M059J (cell line): ENCODE measurements at places on chromosomes 12 and 14. TPM values are rescaled to one million over a fixed set of nuclear protein-coding genes. Genes with fewer than 3 reads are reported as not detected.

DNA sequence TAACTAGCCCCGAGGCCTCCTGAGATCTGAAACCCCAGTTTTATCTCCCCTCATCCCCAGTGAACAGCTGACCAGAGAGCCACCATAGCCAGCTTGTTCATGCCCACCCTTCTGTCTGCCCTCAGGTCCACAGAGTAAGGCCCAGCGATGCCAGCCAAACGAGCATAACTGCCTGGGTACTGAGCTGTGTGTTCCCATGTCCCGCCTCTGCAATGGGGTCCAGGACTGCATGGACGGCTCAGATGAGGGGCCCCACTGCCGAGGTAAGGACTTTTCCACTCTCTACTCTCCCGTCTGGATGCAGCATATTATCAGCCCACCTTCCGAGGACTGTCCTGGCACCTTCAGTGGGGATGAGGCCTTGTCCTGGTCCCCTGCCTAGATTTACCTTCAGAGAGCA lies 6.2 kb downstream of the LRP1-AS start:
- no peak for DNase-seq

DNA sequence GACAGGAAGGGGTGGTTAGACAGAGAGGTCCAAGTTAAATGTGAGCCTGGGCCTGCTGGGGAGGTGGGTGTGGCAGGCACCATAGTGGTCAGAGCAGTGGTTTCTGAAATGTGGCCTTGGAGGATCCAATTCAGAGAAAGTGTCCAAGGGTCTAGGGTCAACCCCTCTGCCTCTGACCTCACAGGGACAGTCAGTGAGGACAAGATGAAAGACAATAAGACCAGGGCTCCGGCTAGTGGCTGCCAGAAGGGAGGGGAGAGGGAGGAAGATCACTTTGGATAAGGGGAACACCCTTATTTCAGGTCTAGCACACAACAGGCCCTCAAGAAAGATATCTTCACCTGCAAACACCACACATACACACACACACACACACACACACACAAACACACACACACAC lies 335.1 kb downstream of the MED13L start:
- no peak for DNase-seq

DNA sequence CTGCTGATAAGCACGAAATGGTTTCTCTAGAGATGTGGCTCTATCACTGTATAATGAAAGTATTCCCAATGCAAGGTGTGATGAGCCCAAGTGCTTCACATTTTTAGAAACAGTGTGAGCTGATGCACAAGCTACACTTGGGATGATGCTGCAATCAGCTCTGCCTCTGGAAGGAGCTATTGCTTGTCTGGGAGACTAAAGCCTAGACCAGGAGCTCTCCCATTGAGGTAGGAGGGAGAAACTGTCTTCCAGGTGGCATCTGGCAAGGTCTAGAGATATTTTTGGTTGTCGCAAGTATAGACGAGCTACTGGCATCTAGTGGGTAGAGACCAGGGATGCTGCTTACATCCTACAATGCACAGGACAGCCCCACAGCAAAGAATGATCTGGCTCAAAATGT lies 42.0 kb downstream of the HECTD4 start:
- no peak for DNase-seq

DNA sequence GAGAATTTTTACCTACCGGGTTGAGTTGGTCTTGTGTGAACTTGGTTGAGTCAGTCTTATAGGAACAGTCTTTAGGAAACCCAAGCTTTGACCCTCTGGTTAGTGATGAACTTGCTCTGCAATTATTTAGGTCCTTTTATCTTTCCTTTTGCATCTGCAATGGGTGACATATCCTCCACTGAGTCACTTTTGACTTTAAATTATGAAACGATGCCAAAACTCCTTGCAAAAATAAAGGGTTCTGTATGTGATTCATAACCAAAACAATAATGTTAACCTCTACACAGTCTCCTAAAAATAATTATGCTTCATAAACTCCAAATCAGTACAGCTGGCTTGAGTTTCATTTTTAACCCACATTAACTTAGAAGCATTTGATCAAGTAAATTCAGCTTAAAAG lies 979.4 kb downstream of the GALC start:
- no peak for DNase-seq

- no peak for DNase-seq
Measured at GRCh38 chr12:25322351-25322750, 71.6 kb upstream of the KRAS start.

GRCh38 chr14:77870646-77871045 lies 70.7 kb downstream of the ADCK1 start:
- no peak for DNase-seq

DNA sequence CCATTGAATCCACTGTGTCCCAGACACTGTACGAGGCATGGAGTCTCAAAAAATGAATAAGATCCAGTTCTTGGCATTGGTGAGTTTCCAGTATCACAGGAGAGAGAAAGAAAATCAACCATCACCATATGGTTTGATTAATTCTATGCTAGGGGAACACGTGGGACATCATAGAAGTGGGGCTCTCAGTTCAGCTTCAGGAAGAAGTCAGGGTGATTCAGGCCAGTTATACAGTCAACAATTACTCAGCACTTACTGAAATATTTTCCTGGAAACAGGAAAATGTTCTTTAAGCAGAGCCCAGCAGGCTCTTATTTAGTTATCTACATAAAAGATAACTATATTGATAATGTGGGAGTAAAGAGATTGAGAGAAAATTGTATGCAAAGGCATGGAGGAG lies 407.2 kb downstream of the NOVA1 start:
- no peak for DNase-seq

DNA sequence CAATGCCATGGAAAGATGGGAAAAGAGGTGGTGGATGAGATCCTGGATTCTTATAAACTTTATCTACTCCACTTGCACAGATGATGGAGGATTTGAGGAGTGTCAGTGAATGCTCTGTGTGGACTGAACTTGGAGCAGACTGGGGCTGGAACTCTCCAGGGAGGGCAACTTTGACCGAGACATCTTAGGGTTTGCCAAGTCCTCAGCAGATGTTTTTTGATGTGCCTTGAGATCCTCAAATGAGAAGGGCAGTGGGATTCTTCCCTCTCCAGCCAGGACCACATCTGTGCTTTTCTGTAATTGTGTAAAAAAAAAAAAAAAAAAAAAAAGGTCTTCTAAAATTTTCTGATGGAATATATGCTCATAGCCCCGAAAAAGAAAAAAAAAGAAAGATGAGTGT lies 23.0 kb upstream of the MYL2 start:
- no peak for DNase-seq

DNA sequence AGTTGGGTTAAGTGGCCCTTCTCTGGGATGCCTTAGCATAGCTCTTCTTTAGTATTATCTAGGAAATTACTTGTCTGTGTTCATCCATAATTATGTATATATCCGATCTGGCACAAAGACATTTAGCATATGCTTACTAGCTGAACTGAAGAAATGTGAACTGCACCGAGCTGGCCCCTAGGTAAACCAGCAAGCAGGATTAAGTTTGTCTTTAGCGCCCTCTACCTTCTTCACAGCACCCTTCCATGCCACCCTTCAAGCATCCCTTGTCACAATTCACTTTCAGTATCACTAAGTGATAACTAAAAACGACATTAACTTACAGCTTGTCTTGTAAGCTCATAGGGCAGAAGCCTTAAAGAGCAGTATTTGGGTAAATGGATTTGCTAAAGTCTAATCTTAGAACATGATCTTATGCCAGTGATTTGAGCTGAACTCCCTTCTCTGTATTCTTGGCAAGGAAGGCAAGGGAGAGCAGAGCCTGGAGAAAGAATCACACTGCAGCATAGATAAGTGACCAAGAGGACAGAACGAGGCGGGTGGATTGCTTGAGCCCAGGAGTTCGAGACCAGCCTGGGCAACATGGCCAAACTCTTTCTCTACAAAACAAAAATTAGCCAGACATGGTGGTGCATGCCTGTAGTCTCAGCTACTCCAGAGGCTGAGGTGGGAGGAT lies 2.6 kb upstream of the HAL start:
- peak; percentile 57 for DNase-seq

DNA sequence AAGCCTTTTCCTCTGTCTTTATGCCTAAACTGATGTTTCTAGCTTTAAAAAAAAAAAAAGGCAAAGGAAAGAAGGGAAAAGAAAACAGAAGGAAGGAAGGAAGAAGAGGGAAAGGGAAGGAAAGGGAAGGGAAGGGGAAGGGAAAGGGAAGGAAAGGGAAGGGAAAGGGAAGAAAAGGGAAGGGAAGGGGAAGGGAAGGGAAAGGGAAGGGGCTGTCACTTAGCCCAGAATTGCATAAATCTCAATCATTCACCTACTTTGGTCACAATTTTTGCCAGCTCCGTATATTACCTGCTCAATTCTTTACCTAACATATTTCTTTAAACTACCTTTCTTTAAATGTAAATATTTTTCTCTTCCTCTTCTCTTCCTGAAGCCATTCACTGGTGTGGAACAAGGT lies 26.8 kb downstream of the CIT start:
- DNase-seq: no peak

GRCh38 chr12:18629916-18630315 lies 107.9 kb downstream of the PLCZ1 start:
- DNase-seq: peak; percentile 28

GRCh38 chr12:130083002-130083401 lies 79.3 kb upstream of the FZD10 start:
- DNase-seq: no peak

- DNase-seq: no peak
Measured at GRCh38 chr14:24130380-24130716, at the start of gene FITM1. Gene FITM1, plus strand, starts transcription at chr14:24130659. Its CDS starts 905 bp downstream, at chr14:24131564.

- peak; percentile 20 for DNase-seq
Measured at GRCh38 chr12:42475106-42475505, 114.4 kb downstream of the PRICKLE1 start.

GRCh38 chr12:47863985-47864384 lies 40.8 kb downstream of the VDR start:
- DNase-seq: no peak

DNA sequence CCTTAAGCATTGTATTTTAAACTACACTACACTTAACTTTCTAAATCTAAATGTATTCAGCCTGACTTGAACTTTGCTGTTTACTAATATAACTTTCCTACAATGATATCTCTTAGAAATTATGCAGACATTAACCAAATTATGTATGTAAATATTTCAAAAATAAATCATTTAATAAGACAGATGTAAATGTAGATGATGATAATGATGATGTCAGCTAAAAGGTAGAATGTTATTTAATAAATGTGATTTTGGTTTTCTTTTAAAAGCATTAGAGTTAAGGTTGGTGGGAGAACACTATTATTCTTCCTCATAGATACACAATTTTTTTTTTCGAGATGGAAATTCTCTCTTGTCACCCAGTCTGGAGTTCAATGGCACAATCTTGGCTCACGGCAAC lies 10.1 kb downstream of the TAS2R43 start:
- DNase-seq: no peak

GRCh38 chr14:23005451-23006187 lies 4.3 kb downstream of the C14orf93 start:
- no peak for DNase-seq

DNA sequence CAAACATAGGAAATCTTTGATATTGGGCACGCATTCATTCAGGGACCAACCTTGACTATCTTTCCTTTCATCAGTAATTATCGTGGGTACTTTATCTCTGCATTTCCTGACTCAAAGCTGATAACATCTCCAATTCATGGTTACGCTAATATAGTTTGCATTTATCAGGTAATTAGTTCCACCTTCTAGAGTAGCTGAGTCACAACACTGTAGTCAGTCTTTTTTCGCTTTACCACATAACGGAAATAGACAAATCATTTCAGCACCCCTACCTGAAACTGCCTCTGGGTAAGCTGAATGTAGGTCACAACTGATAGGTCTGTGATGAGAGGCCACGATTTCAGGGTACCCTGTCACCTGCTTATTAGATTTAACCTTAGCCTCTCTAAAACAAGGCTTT lies 36.7 kb upstream of the IL22 start:
- DNase-seq: peak; percentile 78

- DNase-seq: peak; percentile 40
Measured at GRCh38 chr14:53696217-53696965, 260.2 kb downstream of the BMP4 start.

- peak; percentile 39 for DNase-seq
Measured at GRCh38 chr12:10339053-10339840, 31.6 kb downstream of the KLRD1 start.

- peak; percentile 32 for DNase-seq
Measured at GRCh38 chr12:100539202-100539601, 34.3 kb upstream of the GAS2L3 start.

GRCh38 chr14:92074555-92074954 lies 31.8 kb downstream of the ATXN3 start:
- no peak for DNase-seq

- DNase-seq: no peak
Measured at GRCh38 chr14:63598807-63599206, 42.9 kb downstream of the WDR89 start.

DNA sequence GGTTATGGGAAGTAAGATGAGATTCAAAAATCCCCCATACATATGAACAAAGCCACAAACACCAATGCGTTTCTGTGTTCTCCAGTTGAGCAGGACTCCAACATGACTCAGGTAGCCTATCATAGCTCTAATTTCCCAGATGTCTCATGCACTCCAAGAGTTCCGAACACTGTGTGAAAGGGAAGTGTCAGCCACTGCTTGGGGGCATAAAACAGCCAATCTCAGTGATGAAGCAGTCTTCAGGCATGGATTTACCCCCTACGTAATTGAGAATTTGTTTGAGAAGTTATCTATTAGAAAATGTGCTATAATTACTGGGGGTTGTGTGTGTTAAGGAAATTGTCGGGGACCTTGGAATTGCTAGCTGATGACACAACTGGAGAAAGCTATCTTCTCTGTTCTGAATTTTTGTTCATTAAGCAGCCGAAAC lies 153.9 kb upstream of the AVPR1A start:
- no peak for DNase-seq

DNA sequence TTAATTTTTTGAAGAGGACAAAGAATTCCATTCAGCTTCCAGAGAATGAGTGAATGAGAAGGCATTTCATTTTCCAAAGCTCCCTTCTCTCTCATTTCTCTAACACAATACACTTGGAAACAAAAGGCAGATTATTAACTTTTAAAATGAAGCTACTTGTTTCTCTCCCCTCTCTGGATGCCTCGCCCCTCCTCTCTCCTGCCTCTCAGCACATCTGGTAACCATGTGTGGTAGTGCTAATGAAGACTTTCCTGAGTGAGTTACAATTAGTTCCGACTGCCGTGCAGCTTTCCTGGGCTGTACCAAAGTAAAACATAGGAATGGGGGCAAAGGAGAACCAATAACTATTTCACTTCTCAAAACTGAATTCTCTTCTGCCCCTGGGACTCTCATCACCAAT lies 84.7 kb upstream of the SOX5 start:
- DNase-seq: no peak

- peak; percentile 40 for DNase-seq
Measured at GRCh38 chr14:47438650-47439140, 236.7 kb downstream of the MDGA2 start.

GRCh38 chr14:86541972-86542371 lies 1012.0 kb downstream of the FLRT2 start:
- no peak for DNase-seq

GRCh38 chr12:132155771-132156572 lies 11.7 kb downstream of the NOC4L start:
- no peak for DNase-seq

- peak; percentile 1 for DNase-seq
Measured at GRCh38 chr14:47262801-47263200, 412.6 kb downstream of the MDGA2 start.

KRT1 gene
- not detected in 2 replicates for total RNA-seq

SLC5A8 gene
- total RNA-seq: 0.05 TPM in 1 of 2 replicates, not detected in the other

NFATC4 gene
- total RNA-seq: 0.37 and 0.44 TPM in 2 replicates

TSPAN9 gene
- total RNA-seq: 15.3 and 17.1 TPM in 2 replicates

SAMD15 gene
- 0.59 and 1.4 TPM in 2 replicates for total RNA-seq

ANG gene
- total RNA-seq: 2.8 and 3.0 TPM in 2 replicates

KRT6B gene
- total RNA-seq: not detected in 2 replicates

ZNF664 gene
- 40.7 and 58.7 TPM in 2 replicates for total RNA-seq

SLC39A9 gene
- total RNA-seq: 87.5 and 108 TPM in 2 replicates

NDRG2 gene
- 0.94 and 2.2 TPM in 2 replicates for total RNA-seq

MIPOL1 gene
- total RNA-seq: 0.12 TPM in 1 of 2 replicates, not detected in the other

E2F7 gene
- total RNA-seq: 27.4 and 36.7 TPM in 2 replicates

PTPN21 gene
- total RNA-seq: 3.7 and 6.2 TPM in 2 replicates

TOMM20L gene
- total RNA-seq: not detected in 2 replicates
